ENCODE measurements at places on chromosomes 5 and 9. TPM values are rescaled to one million over a fixed set of nuclear protein-coding genes. Genes with fewer than 3 reads are reported as not detected.

- peak; percentile 12 for DNase-seq
These were observed 71.0 kb downstream of the NREP start for GRCh38 chr5:111685969-111686368.

DNA sequence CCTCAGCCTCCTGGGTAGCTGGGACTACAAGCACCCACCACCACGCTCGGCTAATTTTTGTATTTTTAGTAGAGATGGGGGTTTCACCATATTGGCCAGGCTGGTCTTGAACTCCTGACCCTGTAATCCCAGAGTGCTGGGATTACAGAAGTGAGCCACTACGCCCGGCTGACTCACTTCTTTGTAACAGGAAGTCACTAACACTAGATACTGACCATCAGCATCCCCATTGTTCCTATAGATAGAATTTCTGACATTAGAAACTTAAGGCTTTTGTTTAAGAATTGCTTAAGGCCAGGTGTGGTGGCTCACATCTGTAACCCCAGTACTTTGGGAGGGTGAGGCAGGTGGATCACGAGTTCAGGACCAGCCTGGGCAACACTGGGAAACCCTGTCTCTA, 42.2 kb downstream of the LEAP2 start:
- no peak for DNase-seq

DNA sequence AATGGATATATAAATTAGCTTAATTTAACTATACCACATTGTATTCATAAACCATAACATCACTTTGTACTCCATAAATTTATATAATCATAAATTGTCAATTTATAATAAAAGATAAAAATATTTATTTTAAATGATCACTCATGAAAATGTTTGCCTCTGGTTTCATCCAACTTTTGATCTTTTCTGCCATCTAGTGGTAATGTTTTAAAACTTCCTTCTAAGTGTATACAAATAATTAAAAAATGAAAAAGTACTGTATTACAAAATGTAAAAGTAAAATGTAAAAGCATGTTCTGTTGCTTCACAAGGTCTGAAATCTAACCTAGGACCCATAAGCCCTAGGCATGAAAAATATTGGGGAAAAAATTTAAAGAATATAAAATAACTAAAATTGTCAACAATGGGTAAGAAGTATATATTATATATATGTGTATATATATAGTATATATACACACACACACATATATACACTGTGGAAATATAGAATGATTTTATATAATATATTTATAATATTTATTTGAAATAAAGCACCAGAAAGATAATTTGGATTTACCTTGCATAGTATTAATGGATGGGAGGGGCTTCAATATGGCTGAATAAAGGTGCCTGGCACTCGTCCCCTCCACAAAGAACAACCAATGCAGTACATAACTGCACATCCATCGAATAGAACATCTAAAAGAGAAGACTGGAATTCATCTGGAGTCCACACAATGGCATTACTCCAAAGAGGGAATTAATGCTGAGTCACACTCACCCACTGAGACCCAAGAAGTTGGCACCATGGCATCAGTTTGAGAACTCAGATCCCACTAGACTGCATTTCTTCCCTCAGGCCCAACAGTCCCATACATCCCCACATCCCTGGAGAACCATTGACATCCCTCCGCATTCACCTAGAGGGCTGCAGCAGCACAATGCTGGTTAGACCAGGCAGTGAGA, 32.5 kb downstream of the ANXA1 start:
- DNase-seq, result no peak

GRCh38 chr5:168578006-168578405, 1.2 kb downstream of the PANK3 start:
- peak; percentile 11 for DNase-seq

The GDA gene
- 0.33 TPM for polyA plus RNA-seq

The HTR4 gene
- polyA plus RNA-seq, result not detected

The DNAH5 gene
- 0.21 TPM for polyA plus RNA-seq

Data from A549 (cell line).